WTC11 (cell line): ENCODE measurements at places on chromosomes 6 and 20. TPM values are rescaled to one million over a fixed set of nuclear protein-coding genes. Genes with fewer than 3 reads are reported as not detected.

- H3K4me1 ChIP-seq = no peaks in the 10 kb centered on the region
- H3K27me3 ChIP-seq = no peaks in the 10 kb centered on the region
- DNase-seq = no peak
- H3K27ac ChIP-seq = no peak overlapping the region
- H3K4me3 ChIP-seq = no peak overlapping the region
Observed at GRCh38 chr20:16314320-16314719, 258.9 kb downstream of the KIF16B start.

DNA sequence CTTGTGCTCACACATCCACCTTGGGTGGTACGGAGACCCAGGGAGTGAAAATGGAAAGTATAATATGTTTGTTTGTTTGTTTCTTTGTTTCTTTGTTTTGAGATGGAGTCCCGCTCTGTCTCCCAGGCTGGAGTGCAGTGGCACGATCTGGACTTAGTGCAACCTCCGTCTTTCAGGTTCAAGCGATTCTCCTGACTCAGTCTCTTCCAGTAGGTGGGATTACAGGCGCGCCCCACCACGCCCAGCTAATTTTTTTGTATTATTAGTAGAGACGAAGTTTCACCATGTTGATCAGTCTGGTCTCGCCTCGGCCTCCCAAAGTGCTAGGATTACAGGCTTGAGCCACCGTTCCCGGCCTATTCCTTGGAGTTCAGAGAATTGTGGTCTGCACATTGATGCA, 115.4 kb downstream of the TRIM27 start:
- H3K27ac ChIP-seq = no peak overlapping the region
- peaks cover 89% of the 10 kb centered on the region for H3K27me3 ChIP-seq
- DNase-seq = no peak
- no peaks in the 10 kb centered on the region for H3K36me3 ChIP-seq
- peaks cover 36% of the 10 kb centered on the region for H3K4me1 ChIP-seq

The SYNDIG1 gene
- total RNA-seq = 5.0 to 6.4 TPM (median 6.0 TPM) in 3 replicates

- H3K27me3 ChIP-seq = peaks cover 85% of the 10 kb centered on the region
- peaks cover 42% of the 10 kb centered on the region for H3K4me1 ChIP-seq
- H3K27ac ChIP-seq = no peak overlapping the region
- H3K4me3 ChIP-seq = peak overlapping the region; percentile 30; the same call in 1 of the 2 replicates
Observed at GRCh38 chr6:42046464-42047212, 3.7 kb upstream of the TAF8 start.

DNA sequence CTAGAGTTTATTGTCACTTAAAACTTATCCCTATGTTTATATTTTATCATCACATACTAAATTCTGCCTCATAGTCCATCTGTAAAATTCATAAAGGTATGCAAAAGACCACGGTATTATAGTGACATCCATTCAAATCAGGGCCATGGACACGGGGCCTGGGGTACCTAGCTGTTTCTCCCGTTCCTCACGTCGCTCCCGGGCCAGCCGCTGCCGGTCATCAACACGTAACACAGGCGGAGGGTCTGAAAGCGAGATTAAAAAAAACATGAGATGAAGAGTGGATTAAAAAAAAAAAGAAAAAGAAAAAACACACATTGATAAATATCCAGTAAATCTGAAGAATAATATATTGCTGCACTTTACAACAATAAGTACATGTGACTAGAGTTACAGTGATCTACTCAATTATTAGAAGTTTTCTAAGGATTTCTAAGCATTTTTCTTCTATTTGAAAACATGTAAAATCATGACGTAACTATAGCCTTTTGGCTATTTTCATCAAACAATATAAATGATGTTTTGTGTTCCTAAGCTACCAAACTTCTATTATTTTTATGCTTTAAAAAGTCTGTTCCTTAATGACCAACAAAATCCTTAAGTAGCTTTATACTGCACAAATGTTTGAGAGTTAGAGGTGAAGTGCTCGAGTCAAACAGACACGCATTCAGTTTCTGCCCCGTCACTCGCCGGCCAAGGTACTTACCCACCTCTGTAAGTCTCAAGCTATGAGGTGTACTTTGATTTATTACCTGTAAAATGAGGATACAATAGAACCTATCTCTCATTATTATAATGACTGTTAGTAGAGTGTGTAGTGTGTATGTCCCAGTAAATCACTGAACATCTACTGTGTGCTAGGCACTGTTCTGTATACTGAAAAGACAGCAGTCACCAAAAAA, 122.1 kb upstream of the BCLAF1 start:
- H3K36me3 ChIP-seq = peaks cover 3% of the 10 kb centered on the region
- no peak overlapping the region for H3K27ac ChIP-seq
- H3K27me3 ChIP-seq = no peaks in the 10 kb centered on the region
- no peak for DNase-seq

DNA sequence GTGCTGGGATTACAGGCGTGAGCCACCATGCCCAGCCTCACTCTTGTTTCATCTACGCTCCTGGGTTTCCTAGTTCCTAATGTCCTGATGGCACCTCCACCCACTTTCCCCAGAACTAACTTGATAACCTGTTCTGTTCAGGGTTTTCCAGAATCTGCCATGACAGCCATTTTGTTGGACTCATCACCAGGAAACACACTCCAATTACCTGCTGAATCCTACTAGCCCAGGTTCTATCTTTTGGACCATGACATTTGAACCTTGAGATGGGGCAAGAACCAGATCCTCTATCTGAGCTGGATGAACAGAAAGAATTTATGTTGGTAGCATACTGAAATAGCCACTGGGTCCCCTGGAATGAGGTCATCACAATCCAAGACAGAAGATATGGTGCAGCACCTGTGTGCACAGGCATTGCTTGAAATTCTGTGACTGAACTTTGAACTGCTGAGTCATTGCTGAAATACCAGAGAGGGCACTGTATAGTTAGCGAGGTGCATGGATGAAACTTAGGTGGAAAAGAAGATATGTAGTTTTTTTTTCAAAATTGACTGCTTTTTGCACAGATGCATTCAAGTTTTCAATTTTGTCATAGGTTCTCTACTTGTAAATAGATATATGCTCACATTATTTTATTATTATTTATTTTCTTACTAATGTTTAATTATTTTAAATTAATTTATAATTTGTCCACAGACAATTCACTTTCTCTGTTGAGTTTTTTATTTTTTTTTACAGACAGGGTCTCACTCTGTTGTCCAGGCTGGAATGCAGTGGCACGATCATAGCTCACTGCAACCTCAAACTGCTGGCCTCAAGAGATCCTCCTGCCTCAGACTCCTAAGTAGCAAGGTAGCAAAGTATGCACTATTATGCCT, 42.8 kb upstream of the TASP1 start:
- DNase-seq = no peak
- no peak overlapping the region for H3K4me3 ChIP-seq
- H3K4me1 ChIP-seq = no peaks in the 10 kb centered on the region
- H3K36me3 ChIP-seq = no peaks in the 10 kb centered on the region
- H3K27ac ChIP-seq = no peak overlapping the region
- no peaks in the 10 kb centered on the region for H3K27me3 ChIP-seq

DNA sequence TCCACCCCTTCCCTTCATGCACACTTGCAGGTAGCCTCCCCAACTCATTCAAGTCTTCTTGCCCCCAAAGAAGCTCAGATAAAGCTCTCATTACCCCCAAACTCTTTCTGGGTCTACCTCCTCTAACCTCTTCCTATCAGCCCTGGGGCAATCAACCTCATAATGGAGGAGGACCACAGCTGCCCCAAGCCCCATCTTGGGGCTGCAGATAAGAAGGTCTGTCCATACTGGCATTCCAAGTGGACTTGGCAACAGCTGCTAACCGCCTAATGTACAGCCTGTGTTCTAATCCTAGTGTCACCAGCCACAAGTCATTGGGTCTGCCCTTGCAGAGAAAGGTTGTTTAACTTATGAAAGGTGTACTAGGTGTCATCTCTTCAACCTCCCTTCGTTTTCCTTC, 107.4 kb upstream of the ADGRF1 start:
- H3K27ac ChIP-seq = no peak overlapping the region
- H3K36me3 ChIP-seq = no peaks in the 10 kb centered on the region
- H3K4me3 ChIP-seq = no peak overlapping the region
- H3K4me1 ChIP-seq = peaks cover 46% of the 10 kb centered on the region
- no peak for DNase-seq
- H3K27me3 ChIP-seq = no peaks in the 10 kb centered on the region

The CALHM4 gene
- total RNA-seq = not detected in 3 replicates

The FOXQ1 gene
- total RNA-seq = 0.25 to 0.35 TPM (median 0.30 TPM) in 3 replicates

The SLA2 gene
- 0.11 to 0.23 TPM (median 0.17 TPM) in 3 replicates for total RNA-seq

The PLN gene
- total RNA-seq = 0.09 TPM in 1 of 3 replicates, not detected in the others

GRCh38 chr6:21354805-21355238, 238.7 kb upstream of the SOX4 start:
- no peak overlapping the region for H3K4me3 ChIP-seq
- no peaks in the 10 kb centered on the region for H3K27me3 ChIP-seq
- H3K27ac ChIP-seq = no peak overlapping the region
- H3K4me1 ChIP-seq = peaks cover 4% of the 10 kb centered on the region

The GMPR gene
- total RNA-seq = 2.2 to 2.8 TPM (median 2.4 TPM) in 3 replicates

DNA sequence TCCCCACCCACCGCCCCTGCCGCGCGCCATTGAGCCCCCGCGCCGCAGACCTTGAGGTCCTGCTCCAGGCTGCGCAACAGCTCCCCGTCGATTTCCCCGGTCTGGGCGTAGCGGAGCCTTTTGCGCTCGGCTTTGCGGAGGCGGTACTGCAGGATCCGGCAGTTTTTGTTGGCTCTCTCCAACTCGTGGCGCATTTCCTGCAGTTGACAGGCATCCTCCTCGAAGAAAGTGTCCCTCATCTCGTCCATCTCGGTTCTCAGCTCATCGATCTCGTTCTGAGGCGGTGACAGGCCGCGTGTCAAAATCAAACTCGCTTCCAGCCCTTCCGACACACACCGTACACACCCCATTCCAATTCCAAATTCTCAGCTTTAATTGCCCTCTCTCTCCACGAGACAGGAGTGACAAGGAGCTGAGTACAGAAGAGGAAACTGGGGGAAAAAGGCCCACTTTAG, 4.3 kb downstream of the MTCL3 start:
- peaks cover 28% of the 10 kb centered on the region for H3K36me3 ChIP-seq
- H3K4me3 ChIP-seq = peak overlapping the region; percentile 92
- peaks cover 31% of the 10 kb centered on the region for H3K4me1 ChIP-seq
- peaks cover 26% of the 10 kb centered on the region for H3K27me3 ChIP-seq
- H3K27ac ChIP-seq = peak overlapping the region; percentile 34

DNA sequence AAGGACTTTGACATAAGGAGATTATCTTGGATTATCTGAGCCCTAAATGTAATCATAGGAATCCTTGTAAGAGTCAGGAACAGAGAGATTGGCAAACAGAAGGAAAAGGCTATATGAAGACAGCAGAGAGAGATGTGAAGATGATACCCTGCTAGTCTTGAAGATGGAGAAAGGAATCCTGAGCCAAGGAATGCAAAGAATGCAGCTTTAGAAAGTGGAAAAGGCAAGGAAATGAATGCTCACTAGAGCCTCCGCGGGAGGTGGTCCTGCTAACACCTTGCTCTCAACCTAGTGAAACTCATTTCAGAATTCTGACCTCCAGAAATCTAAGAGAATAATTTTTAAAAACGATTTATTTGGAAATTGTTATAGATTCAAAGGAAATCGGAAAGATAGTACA, 117.1 kb downstream of the TBXT start:
- H3K4me3 ChIP-seq = no peak overlapping the region
- peak; percentile 54 for DNase-seq
- H3K4me1 ChIP-seq = peaks cover 18% of the 10 kb centered on the region
- peaks cover 47% of the 10 kb centered on the region for H3K36me3 ChIP-seq
- H3K27me3 ChIP-seq = no peaks in the 10 kb centered on the region

GRCh38 chr20:53581444-53582250, 12.0 kb downstream of the ZNF217 start:
- H3K36me3 ChIP-seq = peaks cover 48% of the 10 kb centered on the region
- no peak overlapping the region for H3K4me3 ChIP-seq

- no peak overlapping the region for H3K27ac ChIP-seq
- H3K27me3 ChIP-seq = no peaks in the 10 kb centered on the region
- peaks cover 46% of the 10 kb centered on the region for H3K36me3 ChIP-seq
- H3K4me1 ChIP-seq = peaks cover 25% of the 10 kb centered on the region
Observed at GRCh38 chr20:1124421-1124820, 6.0 kb downstream of the PSMF1 start.

DNA sequence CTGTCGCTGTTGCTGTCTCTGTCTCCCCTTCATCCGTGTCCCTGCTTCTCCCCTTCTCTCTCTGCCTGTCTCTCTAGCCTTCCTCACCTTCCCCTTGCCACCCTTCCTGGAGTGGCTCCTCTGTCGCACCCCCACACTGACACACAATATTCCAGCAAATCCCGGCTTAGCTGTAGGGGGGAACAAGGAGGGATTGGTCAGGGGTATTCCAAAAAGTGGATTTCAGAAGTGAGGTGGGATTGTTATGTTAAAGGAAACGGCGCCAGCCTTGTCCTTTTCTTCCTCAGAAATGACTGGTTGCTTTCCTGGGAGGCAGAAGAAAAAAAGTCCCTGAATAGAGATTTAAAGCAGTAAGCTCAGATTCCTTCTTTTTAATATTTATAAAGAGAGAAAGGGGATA, 76.3 kb upstream of the SIRPA start:
- 0 out of 2 replicates have a peak, but pooled peaks cover 2% of the 10 kb centered on the region for H3K36me3 ChIP-seq
- peaks cover 38% of the 10 kb centered on the region for H3K4me1 ChIP-seq
- H3K27me3 ChIP-seq = peaks cover 3% of the 10 kb centered on the region; the same call in 1 of the 2 replicates

DNA sequence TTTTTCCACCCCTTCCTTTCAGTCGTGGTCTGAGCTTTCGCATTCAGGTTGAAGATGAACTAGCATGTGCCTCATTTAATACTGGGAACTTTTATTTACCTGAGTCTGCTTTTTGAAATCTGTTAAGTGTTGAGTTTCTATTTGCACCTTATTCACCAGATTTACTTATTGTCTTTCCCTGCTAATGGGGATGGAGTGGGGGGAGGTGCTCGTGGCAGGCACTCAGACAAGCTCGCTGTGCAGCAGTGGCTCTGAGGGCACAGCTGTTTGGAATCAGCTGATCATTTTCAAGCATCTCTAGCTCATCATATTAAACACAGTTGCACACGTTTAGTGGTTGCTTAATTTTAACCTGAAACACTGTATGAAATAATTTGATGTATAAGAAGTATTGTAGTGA, 35.6 kb downstream of the UTRN start:
- H3K27me3 ChIP-seq = no peaks in the 10 kb centered on the region
- peaks cover 58% of the 10 kb centered on the region for H3K4me1 ChIP-seq
- H3K36me3 ChIP-seq = no peaks in the 10 kb centered on the region; the same call in 1 of the 2 replicates
- H3K4me3 ChIP-seq = no peak overlapping the region
- peak overlapping the region; percentile 33; the same call in 1 of the 2 replicates for H3K27ac ChIP-seq

The C20orf141 gene
- total RNA-seq = not detected in 3 replicates

- H3K4me3 ChIP-seq = no peak overlapping the region
- no peak overlapping the region for H3K27ac ChIP-seq
Observed at GRCh38 chr20:8862092-8862491, 206.8 kb upstream of the PLCB4 start.

- DNase-seq = no peak
- peaks cover 8% of the 10 kb centered on the region; the same call in 1 of the 2 replicates for H3K27me3 ChIP-seq
- H3K4me1 ChIP-seq = no peaks in the 10 kb centered on the region
- 0 out of 2 replicates have a peak, but pooled peaks cover 3% of the 10 kb centered on the region for H3K36me3 ChIP-seq
Observed at GRCh38 chr20:1555952-1556351, 1.6 kb downstream of the SIRPD start.

GRCh38 chr20:36847009-36847709, 28.8 kb upstream of the TLDC2 start:
- peaks cover 14% of the 10 kb centered on the region for H3K36me3 ChIP-seq
- H3K27me3 ChIP-seq = no peaks in the 10 kb centered on the region
- no peak for DNase-seq
- H3K4me1 ChIP-seq = peaks cover 15% of the 10 kb centered on the region
- peak overlapping the region; percentile 24; the same call in 1 of the 2 replicates for H3K27ac ChIP-seq

The CST4 gene
- total RNA-seq = not detected in 3 replicates

GRCh38 chr6:91751526-91751925, 1164.7 kb upstream of the MAP3K7 start:
- H3K4me1 ChIP-seq = no peaks in the 10 kb centered on the region
- H3K27ac ChIP-seq = no peak overlapping the region

The ADA gene
- 19.7 to 29.2 TPM (median 25.3 TPM) in 3 replicates for total RNA-seq

- no peaks in the 10 kb centered on the region for H3K36me3 ChIP-seq
- no peak overlapping the region for H3K27ac ChIP-seq
- DNase-seq = no peak
- H3K27me3 ChIP-seq = no peaks in the 10 kb centered on the region
- H3K4me1 ChIP-seq = peaks cover 8% of the 10 kb centered on the region
Observed at GRCh38 chr20:5069141-5069806, 50.5 kb downstream of the PCNA start.
